Prostate gland (tissue), 2 donors: ENCODE measurements at places on chromosomes 3 and 15. TPM values are rescaled to one million over a fixed set of nuclear protein-coding genes. Genes with fewer than 3 reads are reported as not detected.

GCSAM gene
- 1.4 TPM for total RNA-seq

IL17RB gene
- 14.3 TPM for total RNA-seq

DLL4 gene
- 6.2 TPM for total RNA-seq

PRICKLE2 gene
- 21.0 TPM for total RNA-seq

ITPKA gene
- total RNA-seq = 14.2 TPM

KCNMB2 gene
- total RNA-seq = not detected

NR1I2 gene
- not detected for total RNA-seq

GRCh38 chr3:69815970-69816369 is 76.7 kb downstream of the MITF start:
- H3K27me3 ChIP-seq = no peaks in the 10 kb centered on the region
- H3K4me1 ChIP-seq = no peaks in the 10 kb centered on the region
- H3K27ac ChIP-seq = no peak overlapping the region
- no peaks in the 10 kb centered on the region for H3K36me3 ChIP-seq

- H3K4me3 ChIP-seq = no peak overlapping the region
- H3K36me3 ChIP-seq = no peaks in the 10 kb centered on the region
- peaks cover 3% of the 10 kb centered on the region for H3K4me1 ChIP-seq
- no peaks in the 10 kb centered on the region for H3K27me3 ChIP-seq
- H3K27ac ChIP-seq = no peak overlapping the region
- peak; percentile 58 for DNase-seq
Measured at GRCh38 chr3:125967156-125967555, 1.8 kb upstream of the ROPN1B start.

DNA sequence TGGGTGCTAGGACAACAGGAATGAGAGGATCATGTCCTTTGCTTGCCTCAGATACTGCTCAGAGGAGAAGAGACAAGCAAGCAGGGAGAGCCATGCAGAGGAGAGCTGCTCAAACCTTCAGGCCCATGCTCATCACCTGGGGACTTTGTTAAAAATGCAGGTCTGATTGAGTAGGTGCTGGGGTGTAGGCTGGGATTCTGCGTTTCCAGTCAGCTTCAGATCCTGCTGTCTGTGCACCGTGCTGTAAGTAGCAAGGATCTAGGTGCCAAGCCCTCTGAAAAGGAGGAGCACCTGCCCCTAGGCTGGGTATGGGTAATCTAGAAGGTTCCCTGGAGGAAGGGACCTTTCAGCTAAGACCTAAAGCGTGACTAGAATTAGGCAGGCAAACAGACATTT is 7.3 kb downstream of the FLNB start:
- no peaks in the 10 kb centered on the region for H3K36me3 ChIP-seq
- H3K27me3 ChIP-seq = no peaks in the 10 kb centered on the region
- H3K27ac ChIP-seq = peak overlapping the region; percentile 93
- DNase-seq = no peak
- peaks cover 37% of the 10 kb centered on the region for H3K4me1 ChIP-seq

- no peaks in the 10 kb centered on the region for H3K4me1 ChIP-seq
- H3K27me3 ChIP-seq = no peaks in the 10 kb centered on the region
- no peak overlapping the region for H3K4me3 ChIP-seq
- peaks cover 3% of the 10 kb centered on the region for H3K36me3 ChIP-seq
Measured at GRCh38 chr15:34889476-34889875, 80.1 kb downstream of the AQR start.
